ENCODE measurements at places on chromosomes 5 and 9. TPM values are rescaled to one million over a fixed set of nuclear protein-coding genes. Genes with fewer than 3 reads are reported as not detected.

The PRDM9 gene
- not detected for total RNA-seq

The NUTM2G gene
- not detected for total RNA-seq

The PCDHB14 gene
- total RNA-seq: 12.7 TPM

The NDFIP1 gene
- 231 TPM for total RNA-seq

The ASB6 gene
- total RNA-seq: 18.2 TPM

The SIGMAR1 gene
- total RNA-seq: 25.1 TPM

The LCN12 gene
- 0.46 TPM for total RNA-seq

The CAVIN4 gene
- total RNA-seq: 8.8 TPM

The MED27 gene
- total RNA-seq: 12.0 TPM
